Left hindlimb (tissue), 1 donor: ENCODE measurements at places on chromosomes 16 and 17.

DNA sequence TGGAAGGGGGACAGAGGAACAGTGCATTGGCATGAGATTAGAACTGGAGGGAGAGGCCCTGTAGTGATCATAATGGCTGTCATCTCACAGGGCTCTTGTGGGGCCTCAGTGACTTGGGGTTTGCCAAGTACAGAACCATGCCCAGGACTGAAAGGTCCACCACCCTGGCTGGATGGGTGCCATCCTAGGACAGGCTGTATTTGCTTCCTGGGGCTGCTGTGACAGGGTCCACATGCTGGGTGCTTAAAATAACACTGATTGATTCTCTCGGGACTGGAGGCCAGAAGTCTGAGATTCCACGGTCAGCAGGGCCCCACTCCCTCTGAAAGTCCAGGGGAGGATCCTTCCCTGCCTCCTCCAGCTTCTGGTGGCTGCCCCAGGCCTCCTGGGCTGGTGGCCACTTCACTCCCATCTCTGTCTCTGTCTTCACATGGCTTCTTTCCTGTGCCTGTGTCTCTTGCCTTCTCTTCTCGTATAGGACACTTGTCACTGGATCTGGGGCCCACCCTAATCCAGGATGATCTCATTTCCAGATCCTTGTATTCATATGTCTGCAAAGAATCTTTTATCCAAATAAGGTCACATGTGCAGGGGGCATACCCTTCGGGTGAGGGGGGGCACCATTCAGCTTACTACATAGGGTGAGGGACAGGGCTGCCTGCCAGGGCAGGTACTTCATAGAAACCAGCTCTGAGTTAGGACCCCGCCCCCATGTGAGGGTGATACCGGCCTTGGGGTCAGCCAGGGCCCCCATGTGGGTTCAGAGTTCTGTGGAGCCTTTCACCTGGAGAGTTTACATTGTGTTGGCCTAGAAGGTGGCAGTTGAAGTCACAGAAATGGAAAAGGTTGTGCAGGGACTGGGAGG, 52.6 kb downstream of the USP22 start:
- no peak for DNase-seq

DNA sequence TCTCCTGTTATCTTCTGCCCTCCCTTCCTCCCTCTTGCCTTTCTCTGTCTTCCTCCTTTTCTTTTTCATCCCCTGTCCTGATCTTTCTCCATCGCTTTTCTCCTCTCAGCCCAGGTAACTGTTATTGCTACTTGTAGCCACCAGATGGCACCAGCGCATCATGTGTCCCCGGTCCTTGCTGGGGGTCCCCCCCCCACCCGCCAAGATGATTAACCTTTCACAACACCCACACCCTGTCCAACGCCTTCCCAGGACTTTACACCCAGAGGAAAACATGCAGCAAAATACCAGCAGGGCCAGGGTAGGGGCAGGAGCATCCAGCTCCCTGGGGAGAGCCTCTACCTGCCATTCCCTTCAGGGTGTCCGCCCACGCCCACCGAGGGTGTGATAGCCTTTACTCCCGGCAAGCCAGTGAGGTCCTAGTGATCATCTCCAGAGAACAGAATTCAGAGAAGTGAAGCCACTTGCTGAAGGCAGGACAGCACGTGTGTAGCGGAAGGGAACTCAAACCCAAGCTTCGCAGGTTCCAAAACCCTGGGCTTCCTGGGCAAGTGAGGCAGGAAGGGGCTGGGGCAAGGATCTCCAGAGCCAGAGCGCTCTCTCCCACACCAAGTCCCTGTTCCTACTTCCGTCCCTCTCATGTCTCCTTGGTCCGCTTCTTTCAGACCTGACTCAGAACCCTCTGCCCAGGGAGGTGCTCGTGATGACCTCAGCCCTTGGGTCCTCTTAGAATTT, 13.4 kb upstream of the TAC4 start:
- DNase-seq: no peak

DNA sequence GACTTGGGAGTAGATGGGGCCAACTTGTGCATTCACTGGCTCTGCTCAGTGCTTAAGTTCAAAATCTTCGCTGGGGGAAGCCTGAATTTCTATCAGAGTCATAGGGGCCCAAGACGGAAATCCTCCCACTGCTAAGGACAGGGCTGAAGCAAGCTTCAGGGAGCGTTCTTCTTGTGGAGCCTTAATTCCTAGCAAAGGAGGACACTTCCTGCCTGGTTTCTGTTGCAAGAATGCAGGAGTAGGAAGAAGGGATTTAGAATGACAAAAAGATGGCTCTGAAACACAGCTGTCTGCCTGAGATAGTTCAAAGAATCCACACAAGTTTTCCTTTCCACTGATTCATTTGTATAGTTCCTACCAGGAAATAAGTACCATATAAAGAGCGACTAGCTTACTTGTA, 26.4 kb downstream of the PSME3IP1 start:
- DNase-seq: no peak

DNA sequence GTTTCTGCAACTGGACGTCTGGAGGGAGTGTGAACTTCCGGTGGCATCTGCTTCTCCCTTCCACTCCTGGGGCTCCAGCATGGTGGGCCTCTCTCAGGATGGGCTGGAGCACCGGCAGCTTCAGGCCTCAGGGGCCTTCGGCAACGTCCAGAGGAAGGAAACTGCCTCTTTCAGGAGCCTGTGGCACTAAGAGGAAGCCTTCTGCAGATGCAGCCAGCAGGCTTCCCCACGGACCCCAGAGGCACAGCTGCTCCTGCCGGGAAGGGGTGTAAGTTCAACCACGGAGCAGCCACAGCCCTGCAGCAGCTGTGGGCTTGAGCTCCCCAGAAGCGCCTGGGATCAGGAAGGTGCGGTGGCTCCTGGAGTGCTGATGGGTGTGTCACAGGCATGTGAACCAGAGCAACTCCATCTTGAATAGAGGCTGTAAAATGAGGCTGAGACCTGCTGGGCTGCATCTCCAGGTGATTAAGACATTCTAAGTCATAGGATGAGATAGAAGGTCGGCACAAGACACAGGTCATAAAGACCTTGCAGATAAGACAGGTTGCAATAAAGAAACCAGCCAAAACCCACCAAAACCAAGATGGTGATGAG, 50.8 kb upstream of the KLHDC4 start:
- no peak for DNase-seq

- no peak for DNase-seq
Observed at GRCh38 chr16:49409121-49409520, 35.5 kb downstream of the C16orf78 start.

GRCh38 chr16:86088816-86089215, 189.9 kb downstream of the IRF8 start:
- no peak for DNase-seq

DNA sequence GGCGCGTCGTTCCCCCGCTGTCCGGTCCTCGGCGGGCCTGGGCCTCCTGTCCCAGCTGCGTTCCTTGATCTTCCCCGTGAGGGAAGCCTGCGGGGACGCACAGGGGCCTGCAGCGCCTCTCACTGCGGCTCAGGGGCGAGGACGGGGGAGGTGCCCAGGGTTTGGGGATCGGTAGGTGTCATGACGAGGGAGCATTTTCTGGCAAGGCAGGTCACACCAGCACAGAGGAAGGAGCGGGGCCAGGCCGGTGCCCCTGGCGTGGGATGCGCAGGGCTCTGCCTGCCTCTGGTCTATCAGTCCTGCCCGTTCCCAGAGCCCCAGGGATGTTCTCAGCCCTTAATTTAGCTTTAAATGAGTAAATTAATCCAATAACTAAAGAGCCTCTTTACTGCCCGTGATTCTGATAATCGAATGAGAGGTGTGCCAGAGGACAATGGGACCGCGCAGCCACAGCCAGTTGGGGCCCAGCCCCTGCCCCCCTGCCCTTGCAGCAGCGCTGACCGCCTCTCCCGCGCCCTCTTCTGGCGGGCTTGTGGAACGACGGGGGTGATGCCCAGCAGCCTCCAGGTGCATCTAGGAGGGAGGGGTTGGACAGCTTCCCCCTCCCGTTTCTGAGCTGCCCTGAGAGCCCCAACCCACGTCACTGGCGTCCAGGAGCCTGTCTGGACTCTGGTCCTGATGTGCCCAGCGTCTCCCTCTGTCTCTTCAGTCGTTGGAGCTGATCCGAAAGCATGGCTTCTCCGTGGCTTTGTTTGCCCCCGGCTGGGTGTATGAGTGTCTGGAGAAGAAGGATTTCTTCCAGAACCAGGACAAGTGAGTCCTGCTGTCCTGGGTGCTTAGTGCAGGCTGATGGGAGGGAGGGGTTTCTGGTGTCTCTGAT, 7.9 kb downstream of the ENGASE start:
- peak; percentile 53 for DNase-seq

DNA sequence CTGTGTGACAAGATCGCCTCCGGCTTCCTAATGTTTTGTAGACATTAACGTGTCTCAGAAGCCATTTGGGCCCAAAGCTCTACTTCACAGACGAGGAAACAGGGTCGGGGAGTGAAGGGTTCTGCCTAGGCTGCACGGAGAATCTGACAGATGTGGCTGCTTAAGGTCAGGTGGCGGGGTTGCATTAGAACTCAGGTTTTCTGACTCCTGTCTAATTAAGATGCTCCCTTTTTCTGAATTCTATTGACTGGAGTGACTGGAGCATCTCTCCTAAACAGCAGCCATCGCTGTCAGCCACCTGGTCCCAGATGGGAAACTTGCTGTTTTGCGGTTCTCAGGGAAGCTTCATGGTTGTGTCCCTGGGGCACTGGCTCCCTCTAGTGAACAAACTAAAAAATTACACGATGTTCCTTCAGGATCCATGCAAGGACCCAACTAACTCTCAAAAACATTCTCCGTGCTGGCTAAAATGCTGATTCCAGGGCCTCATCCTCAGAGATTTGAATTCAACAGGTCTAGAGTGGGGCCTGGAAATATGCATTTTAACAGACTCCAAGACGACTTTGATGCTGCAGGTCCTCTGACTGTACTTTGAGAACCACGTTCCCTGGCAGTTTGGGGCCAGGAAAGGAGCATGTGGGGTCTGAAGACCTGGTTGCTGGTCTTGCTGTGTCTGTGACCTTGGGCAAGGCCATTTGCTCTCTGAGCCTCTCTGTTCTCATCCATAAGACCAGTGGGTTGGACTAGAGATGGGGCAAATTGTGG, 117.4 kb downstream of the IRF8 start:
- DNase-seq: peak; percentile 58

DNA sequence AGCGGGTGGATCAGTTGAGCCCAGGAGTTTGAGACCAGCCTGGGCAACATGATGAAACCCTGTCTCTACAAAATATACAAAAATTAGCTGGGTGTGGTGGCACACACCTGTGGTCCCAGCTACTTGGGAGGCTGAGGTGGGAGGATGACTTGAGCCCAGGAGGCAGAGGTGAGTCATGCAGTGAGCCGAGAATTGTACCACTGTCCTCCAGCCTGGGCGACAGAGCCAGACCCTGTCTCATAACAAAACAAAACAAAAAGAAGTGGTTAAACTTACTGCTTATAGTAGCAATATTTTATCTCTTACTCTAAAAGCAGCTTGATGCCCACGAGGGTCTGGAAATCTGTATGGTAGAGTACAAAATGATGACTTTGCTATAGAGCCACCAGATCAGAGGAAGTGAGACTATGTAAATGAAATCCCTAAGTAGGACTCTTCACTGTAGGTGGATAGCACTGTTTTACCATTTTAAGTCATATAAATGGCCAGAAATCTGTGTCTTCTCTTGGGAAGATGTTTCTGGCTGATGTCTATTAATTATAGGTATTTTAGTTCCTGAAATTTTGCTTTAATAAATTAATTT, 60.4 kb upstream of the MRC2 start:
- no peak for DNase-seq

DNA sequence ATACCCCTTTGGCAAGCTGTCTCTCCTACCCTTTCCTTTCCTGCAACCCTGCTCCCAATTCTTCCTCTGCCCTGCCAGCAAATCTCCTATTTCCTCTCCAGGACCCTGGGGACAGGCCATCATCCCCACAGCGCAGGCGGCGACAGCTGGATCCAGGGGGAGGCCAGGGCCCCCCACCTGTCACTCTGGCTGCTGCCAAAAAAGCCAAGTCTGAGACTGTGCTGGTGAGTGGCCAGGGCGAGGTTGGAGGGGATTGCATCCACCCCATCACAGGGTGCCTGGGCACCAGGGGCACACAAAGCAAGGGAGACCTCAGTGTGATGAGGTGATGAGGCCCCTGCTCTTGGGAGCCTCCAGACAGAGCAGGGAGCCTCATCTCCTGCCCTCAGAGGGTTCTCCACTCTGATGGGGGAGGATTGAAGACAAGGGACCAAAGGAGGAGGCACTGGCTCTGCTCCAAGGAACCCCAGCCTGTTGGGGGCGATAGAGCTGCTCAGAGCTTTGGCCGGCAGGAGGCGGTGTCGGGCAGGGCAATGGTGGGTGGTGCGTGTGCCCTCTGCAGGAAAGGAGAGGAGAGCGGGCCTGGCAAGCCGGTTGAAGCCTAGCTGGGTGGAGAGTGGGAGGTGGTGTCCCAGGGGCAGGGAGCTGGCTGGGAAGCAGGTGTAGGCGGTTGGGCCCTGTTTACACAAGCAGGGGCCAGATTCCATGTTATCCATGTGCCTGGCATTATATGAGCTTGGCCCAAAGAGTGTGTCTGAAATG, 15.6 kb upstream of the PDK2 start:
- DNase-seq: peak; percentile 35

- no peak for DNase-seq
Observed at GRCh38 chr16:56988161-56988947, 1.0 kb upstream of the NLRC5 start.

DNA sequence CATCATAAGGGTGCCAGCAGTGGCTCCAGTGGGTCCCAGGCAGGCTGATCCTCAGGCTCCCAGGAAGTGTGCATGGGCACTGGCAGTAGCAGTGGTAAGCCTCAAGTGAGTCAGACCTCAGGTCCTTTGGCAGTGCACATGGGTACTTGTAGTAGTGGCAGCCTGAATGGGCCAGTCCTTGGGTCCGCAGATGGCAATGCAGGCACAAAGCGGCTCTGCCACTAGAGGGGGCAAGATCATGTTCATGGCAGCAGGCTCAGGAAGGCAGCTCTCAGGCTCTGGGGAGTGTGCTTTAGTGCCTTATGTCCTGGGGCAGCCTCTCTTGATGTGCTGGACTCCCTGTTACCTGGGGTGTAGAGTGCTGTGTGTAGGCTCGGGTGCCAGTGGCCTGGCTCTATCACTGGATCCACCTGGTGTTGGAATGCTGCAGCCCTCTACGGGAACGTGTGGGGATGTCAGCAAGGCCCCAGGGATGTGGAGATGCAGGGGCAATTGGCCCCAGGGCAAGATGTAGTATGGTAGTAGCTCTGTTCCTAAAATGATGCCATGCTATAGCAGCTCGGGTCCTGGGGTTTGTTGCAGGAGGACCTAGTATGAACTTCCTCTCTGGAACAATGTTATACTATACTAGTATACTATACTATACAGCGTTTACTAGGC, 11.0 kb downstream of the ACSM3 start:
- peak; percentile 32 for DNase-seq
